Kidney tubule cell (primary cell): ENCODE measurements at places on chromosomes 16 and 17.

- no peak for DNase-seq
Observed at GRCh38 chr16:11076259-11077018, 132.1 kb downstream of the CLEC16A start.

GRCh38 chr16:411576-412265, 10.0 kb downstream of the DECR2 start:
- DNase-seq = no peak

DNA sequence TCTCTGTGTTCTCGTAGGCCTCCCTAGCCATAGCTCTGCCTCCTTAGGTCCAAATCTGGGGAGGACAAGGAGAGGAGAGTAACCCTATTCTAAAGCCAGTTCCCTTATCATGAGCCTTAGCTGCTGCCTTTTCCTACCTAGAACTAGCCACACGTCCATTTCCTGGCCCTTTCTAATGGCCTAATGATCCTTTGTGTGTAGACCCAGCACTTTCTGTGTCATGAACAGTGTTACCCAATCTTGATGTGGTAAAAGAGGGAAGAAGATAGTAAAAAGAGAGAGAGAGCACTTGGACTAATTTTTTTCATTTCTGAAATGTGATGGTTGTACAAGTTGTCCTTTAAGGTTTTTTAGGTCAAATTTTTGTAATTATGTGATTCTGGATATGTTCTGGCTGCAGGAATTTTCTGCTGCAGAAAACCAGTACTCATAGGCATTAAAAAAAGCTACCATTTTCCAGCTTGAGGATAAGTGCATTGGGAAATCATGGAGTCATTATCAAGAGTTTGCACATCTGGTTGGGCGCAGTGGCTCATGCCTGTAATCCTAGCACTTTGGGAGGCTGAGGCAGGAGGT, 18.2 kb downstream of the CASC3 start:
- no peak for DNase-seq

GRCh38 chr17:48126532-48126850, 18.9 kb downstream of the SNX11 start:
- no peak for DNase-seq

DNA sequence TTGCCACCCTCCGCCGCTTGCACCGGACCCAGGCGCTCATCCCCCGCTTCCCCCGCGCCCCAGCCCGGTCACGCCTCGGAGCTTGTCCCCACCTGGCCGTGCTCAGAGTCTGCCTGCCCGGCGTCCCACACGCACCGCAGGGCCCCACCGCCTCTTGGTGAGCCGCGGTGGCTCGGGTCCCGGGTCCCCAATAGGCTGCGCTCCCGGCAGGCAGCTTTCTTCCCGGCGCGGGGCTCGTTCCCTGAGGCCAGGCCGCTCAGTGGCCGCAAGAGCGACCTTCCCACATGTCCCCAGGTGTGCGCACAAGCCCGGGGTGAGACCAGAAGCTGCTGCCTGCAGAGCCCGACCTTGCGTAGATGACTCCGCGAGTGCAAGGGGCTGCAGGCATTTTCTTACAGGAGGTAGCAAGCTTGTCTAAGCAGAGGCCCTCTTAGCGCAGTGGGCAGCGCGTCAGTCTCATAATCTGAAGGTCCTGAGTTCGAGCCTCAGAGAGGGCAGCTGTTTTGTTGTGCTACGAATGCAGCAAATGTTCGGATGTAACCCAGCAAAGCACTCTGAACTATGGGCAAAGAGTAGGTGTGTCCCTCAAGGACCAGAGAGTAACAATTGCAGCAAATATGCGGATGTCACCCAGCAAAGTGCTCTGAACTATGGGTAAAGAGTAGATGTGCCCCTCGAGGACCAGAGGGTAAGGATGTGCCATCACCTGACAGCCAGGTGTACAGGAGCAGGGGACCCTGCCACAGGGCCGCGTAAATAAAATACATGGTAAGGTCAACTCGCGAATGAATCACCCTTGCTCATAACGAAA, 15.6 kb downstream of the TLE7 start:
- peak; percentile 99 for DNase-seq

DNA sequence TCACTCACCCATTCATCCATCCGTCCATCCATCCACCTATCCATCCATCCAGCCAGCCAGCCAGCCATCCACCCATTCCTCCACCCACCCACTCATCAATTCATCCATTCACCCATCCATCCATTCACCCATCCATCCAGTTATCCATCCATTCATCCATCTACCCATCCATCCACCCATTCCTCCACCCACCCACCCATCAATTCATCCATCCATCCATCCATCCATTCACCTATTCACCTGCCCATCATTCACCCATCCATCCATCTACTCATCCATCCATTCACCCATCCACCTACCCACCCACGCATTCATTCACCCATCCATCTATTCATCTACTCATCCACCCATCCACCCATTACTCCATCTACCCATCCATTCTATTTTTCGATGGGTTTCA, 43.6 kb upstream of the JPH3 start:
- DNase-seq = no peak

DNA sequence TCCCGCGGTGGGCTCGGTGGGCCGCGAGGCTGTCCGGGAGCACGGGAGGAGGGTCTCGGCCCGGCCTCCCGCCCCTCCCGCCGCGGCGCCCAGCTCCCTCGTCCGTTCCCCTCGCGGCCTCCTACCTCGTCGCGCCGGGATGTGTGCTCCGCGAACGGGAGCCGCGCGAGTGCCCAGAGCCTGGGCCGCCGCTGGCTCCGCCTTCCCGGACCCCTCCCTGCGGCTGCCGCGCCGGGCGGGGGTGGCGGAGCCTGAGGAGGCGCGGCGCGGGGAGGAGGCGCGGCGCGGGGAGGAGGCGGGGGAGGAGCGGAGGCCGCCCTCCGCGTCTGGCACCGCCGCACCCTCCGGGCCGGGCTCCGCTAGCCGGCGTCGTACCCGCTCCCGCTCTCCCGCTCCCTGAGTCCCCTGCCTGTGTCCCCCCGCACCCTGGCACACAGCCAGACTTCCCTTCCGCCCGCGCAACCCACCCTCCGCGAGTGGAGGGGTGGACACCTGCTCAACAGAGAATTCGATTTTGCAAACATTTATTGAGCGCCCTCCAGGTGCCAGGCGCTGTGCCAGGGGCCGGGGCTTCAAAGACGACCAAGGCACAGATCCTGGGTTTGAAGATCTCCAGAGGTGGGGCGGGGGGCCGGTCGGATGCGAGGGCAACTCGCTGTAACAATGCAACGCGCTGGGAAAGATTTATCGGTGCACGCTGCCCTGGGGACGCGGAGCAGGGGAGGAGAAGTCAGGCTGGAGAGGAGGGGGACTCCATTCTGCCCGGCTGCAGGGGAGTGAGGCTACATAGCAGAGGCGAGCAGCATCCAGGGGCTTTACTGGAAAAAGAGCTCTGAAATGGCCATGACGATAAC, at the start of gene MPP3:
Gene MPP3 (minus strand): TSS at position 171 of the 854 bp plus-strand sequence. CDS start 1,240 bp downstream, outside the sequence.
- peak; percentile 76 for DNase-seq

- DNase-seq = no peak
Observed at GRCh38 chr16:86572606-86573005, 5.7 kb upstream of the FOXL1 start.

- DNase-seq = no peak
Observed at GRCh38 chr16:56961851-56962281, at the start of gene CETP. Gene CETP (plus strand): TSS chr16:56961950. CDS start chr16:56961980, 30 bp downstream.

GRCh38 chr17:78697554-78698343, 84.3 kb downstream of the CYTH1 start:
- DNase-seq = no peak

- DNase-seq = no peak
Observed at GRCh38 chr17:83177611-83178532, 98.5 kb downstream of the METRNL start.

DNA sequence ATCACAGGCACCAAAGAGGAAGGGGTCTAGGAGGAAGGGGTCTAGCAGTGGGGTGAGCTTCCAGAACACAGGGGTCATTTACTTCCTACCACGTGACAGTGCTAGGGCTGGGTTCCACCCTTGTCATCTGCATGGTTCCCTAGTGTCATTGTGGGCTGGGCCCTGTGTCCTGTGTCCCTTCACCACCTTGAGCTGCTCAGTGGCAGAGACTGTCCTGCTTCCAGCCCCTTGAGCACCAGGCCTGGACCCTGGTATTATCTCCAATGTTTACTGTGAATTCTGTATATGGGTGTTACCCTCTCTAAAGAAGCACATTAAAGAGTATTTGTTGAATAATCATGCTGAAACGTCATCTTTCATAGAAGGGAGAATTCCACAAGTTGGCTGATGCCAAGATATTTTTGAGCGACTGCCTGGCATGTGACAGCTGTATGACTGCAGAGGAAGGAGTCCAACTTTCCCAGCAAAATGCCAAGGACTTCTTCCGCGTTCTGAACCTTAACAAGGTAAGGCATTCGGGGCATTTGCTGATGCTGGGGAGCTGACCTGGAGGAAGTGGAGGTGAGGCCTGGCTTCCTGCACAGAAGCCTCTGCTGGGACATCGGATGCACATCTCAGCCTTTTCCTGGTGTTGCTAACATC, 5.5 kb downstream of the NARF start:
- DNase-seq = no peak

- no peak for DNase-seq
Observed at GRCh38 chr17:49404361-49404760, 10.3 kb downstream of the PHB1 start.

DNA sequence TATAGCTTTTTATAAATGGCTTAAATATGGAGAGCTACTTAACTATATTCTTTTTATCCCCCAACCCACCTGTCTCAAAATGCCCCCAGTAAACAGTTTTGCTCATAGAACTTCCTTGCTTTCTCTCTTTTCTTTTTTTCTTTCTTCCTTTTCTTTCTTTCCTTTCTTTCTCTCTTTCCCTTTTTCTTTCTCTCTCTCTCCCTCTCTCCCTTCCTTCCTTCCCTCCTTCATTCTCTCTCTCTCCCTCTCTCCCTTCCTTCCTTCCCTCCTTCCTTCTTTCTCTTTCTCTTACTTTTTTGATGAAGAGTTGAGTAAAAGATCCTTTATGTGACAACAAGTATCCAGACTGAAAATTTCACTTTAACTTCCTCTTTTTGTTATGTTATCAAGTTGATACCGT, 48.2 kb downstream of the KCNJ2 start:
- DNase-seq = no peak

DNA sequence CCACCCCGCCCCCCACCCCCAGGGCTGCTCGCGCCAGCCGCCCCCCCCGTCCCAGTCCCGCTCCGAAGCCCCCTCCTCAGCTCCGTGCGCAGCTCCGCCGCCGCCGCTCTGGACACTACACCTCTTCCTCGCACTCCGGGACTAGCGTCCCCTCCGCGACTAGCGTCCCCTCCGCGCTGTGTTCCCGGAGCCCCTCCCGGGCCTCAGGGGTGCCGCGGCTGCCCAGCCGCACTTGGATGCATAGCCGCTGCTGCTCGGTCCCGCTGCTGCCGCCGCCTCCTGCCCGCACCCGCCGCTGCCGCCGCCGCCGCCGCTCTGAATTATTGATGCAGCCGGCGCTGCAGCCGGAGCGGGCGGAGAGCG, at the start of gene CBLN1:
Gene CBLN1 (minus strand): TSS at position 359 of the 363 bp plus-strand sequence. CDS start 373 bp downstream, outside the sequence.
- no peak for DNase-seq

- DNase-seq = no peak
Observed at GRCh38 chr16:26709175-26709574, 357.6 kb upstream of the C16orf82 start.
